ENCODE measurements at places on chromosomes 7 and 10.

DNA sequence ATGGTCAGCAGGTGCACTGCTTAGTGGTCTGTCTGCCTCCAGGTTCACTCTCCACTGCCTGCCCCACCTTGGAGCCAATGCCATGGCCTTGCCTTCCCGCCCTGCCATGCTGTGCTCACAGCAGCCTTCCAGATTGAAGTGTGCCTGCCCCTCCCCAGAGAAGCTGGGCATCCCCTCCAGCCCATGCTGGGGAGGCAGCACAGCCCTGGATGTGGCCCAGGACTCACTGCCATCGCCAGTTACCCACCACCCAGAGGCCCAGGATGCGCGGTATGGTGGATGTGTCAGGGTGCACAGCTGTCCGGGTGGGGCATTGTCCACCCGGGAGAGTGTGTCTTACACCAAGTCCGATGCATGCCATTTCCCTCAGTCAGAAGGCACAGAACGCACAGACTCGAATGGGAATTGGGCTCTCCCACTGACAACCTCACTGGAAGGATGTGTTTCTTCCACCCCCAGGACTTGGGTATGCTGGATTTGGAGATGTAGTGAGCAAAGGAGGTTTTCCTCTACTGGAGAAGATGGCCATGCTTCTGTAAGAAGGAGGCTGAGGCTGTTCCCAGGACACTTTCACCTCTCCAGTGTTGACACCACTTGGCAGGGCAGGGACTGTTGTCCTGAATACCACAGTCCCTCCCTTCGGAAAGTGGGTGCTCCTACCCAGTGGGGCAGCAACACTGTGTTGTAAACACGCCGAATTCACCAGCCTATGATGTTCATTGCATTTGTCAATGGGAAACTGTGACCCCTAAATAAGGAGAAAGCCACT, 122.0 kb downstream of the ADARB2 start:
- no peak for DNase-seq

DNA sequence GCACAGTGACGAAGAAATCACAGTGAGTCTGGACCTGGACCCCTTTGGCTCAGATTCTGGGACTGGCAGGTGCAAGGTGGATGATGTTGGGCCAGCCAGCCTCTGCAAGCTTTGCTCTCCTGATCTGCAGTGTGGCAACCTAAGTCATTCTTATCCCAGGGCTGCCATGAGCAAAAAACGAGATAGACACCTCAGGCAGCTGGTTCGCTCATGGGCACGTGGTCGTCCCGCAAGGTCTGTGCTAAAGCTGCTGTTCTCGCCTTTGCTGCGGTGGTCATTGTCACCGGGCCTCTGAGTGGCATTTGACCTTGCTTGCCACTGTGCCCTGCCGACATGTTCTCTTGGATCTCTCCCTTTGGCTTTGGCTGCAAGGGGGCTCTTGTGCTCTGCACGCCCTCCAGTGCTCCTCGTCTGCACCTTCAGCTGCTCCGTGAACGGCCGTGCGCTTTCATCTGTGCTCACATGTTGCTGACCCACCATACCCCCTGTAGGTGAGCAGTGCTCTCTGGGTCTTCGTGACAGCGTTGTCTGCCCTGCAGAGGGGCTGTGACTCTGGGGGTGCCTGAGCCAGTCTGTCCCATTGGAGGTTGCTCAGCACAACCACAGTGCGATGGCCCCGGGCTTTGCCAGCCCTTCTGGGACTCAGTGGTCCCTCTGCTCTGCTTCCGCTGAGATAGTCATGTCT, 317.0 kb downstream of the GLRX3 start:
- no peak for DNase-seq

DNA sequence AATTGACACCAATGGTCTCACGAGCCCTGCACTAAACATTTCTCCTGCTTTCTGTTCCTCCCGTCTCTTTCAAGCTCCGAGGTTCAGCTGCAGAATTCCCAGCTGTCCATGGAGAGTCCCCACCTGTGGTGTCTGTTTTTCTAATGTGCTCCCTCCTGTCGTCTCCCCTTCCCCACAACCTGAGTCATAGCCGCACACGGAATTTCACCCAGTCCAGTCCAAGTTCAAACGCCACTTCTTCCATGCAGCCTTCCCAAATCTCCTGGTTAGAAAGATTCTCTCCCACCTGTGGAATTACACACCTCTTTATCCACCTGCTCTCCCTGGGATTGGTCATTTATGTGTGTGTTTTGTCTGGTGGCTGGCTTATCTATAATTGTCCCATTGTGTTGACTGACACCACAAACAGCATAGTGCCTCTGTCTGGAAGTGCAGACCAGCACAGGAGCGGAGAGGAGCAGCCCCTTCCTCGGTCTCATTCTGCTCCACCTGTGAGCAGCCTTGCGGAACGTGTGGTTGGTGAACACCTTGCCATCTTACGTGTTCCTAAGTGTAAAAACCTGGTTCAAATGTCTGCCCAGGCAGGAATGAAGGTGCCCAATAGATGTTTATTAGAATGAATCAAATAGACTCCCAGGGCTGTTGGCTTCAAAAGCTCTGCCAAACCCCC, 3.3 kb upstream of the DIP2C start:
- DNase-seq, result no peak

- DNase-seq, result no peak
These were observed 20.3 kb downstream of the STARD3NL start for GRCh38 chr7:38198366-38198765.

DNA sequence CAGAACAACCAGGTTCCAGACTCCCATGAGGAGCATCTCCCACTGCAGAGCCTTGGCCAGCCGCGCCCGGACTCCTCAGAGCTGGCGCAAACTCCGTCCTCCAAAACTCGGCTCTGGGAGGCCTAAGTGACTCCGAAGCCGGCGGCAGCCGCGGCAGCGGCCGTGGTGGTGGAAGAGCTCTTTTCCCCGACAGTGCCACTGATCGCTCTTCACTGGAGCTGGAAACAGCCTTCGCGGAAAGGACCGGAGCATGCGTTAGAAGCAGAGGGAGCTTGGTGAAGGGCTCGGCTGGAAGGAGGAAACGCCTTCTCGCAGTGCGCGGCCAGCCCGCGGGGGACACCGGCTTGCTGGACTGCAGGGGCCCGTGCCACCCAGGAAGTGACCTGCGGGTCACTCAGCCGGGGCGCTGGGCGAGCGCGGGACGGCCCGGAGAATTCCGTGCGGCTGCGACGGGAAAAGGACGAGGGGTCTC, 5.0 kb upstream of the HOXA13 start:
- no peak for DNase-seq

DNA sequence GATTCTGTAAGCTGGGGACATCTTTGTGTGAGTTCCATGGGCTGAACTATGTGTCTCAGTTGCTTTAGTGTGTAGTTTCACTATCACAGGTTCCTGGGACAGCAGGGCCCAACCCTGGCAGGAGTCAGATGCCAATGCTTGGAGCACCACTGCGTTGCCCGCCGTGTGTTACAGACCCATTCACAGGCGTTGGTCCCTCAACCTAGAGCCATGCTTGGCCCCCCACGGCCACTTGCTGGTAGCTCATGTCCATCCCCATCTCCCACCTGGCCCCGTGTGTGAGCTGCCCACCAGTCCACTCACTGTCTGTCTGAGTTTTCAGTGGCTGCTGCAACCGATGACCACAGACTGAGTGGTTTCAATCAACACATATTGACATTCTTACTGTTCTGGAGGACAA, 546.9 kb downstream of the TCERG1L start:
- DNase-seq, result no peak

GRCh38 chr7:128737441-128737840, 1.7 kb upstream of the CALU start:
- no peak for DNase-seq

GRCh38 chr7:122965306-122965705, 30.2 kb downstream of the TAS2R16 start:
- no peak for DNase-seq

- no peak for DNase-seq
These were observed 491.0 kb downstream of the LRMDA start for GRCh38 chr10:75922435-75922834.

GRCh38 chr10:68856352-68856751, 29.0 kb downstream of the STOX1 start:
- no peak for DNase-seq

DNA sequence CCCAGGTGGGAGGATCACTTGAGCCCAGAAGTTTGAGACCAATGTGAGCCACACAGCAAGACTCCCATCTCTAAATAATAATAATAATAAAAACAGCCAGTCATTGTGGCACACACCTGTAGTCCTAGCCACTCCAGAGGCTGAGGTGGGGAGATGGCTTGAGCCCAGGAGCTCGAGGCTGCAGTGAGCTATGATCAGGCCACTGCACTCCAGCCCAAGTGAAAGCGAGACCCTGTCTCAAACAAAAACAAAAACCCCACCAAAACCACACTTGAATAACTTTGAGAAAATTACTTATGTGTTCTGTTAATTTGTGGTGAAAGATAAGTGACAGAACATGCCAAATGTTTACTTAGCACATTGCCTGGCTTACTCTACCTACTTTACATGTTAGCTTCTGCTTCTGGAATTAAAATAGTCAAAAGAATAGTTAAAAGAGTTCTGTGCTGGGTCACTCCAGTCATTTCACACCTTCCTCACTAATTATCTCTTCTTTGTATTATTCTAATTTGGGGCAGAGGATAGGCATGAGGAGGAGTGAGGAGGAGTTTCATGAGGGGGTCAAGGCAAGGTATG, 9.8 kb downstream of the TMEM60 start:
- no peak for DNase-seq

GRCh38 chr7:121306565-121306964, 22.2 kb upstream of the WNT16 start:
- DNase-seq, result no peak

DNA sequence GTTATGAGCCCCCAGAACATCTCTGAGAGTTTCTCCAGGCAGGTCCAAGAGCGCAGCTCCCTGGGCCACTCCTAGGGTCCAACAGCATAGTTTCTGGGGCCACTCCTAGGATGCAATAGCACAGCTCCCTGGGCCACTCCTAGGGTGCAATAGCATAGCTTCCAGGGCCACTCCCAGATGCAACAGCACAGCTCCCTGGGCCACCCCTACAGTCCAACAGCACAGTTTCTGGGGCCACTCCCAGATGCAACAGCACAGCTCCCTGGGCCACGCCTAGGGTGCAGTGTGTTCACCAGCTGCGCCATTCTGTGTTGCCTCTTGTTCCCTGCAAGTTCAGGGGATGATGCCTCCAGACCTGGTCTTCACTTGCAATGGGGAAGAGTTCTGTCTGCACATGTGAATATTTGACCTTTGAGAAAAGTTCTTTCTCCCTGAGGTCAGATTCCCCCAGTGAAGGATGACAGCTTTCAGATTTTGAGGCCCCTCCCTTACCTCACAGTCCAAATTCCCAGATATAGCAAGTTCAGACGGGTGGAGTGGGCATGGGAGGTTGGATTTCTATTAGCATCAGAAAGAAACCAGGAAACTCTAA, 43.0 kb upstream of the LEP start:
- no peak for DNase-seq

DNA sequence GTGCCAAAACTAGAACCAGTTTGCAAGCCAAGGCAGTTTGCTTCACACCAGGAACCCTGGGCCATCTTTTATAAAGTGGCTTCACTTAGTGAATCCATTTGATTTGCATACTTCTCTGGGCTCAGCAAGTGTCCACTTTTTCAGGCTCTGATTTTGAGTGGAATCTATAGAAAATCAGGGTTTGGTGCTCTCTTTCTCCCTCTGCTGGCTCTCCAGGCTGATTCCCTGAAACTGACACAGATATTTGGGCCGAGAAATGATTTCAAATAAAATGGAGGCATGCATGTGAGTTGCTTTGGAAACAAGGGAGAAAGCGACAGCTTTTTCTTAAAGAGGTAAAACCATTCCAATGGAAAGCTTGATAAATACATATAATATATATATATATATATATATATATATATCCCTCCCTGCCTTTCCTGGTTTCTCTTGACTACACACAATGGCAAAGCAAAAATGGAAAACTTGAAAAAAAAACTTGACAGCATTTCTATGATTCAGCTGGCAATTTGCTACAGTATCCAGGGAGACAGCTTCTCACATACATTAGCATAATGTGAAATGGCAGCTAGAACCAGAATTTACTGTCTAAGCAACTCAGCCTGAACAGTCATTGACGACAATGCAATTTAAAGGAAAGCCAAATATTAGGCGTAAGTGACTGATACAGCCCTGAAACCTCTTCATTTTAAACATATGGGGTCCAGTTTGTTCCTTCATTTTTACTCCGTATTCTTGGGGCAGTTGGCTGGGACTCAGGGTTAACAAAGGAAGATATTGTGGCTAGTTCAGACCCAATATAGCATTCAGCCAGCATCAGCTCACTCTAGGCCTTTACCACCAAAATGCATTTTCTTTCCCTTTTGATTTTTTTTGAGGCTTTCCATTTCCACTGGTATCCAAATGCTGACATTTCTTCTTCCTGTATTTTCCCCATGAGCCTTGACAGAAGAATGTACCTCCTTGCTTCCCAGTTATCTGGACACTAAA, 188.5 kb downstream of the TMEM178B start:
- no peak for DNase-seq

DNA sequence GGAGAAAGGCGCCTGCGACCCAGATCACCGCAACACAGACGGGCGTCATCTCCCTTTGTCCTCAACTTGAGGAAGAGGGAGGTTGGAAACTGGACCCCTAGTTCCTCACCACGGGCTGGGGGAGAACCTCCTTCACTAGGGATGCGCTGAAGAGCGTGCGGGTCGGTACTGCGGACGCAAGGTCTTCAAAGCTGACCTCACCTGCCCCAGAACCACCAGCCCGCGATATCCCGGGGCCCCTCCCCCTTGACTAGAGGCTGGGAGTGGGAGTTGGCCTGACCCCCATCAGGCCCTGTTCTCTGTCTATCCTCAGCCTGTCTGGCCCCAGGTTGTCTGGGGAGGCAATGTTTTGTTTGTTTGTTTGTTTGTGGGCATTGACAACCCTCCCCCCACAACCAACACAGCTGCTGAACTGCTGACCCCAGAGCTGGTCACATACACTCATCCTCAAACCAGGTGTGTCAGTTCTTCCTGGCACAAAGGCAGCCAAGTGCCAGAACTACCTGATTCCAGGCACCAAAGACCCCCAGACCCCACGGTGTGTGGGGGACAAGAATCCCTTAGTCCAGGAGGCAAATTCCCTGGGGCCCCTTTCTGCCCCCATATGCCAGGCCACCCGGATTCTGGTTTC, 2.9 kb downstream of the NPM3 start:
- DNase-seq, result no peak

DNA sequence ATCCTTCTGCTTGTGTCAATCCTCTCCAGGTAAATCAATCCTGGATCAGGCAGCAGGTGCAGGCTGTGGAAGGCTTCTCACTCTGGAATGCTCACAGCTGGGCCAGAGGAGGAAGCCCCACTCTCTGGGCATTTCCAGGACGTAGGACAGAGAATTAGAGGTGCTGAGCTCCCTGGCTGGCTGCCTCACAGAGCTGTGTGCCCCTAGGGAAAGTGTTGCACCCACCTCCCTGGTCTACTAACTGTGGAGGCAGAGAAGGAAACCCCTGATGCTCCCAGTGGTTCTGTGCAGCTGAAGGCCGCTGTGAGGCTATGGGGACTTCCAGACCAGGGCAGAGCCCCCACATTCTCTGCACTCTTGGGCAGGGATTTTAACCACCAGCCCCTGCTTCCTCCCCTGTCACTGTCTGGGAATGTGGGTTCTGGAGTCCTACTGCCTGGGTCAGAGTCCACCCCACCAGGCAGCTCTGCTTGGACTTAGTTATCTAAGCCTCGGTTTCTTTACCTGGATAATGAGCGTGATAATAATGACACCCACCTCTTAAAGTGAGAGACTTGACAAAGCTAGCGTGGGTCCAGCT, 73.5 kb upstream of the EEPD1 start:
- no peak for DNase-seq

Data from SW480 (cell line).